ENCODE measurements at places on chromosomes 1 and 21.

- DNase-seq: no peak
These were observed 3.0 kb downstream of the PTPN22 start for GRCh38 chr1:113868387-113869083.

DNA sequence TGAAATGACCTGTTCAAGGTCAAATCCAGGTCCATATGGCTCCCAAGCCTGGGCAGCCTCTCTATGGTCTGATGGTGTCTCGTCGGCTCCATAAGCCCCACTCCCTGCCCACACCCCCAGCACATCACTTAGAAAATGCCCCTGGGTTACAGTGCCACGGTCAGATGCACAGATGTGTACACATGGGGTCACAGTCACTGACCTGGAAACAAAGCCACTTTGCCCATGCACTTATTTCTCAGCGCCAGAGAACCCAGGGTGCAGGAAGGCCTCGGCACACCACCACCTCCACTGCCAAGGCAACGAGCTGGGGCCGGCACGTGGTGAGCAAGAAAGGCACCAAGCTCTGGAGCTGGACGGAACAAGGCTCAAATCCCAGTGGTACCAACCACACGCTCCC is 24.7 kb downstream of the IFFO2 start:
- no peak for DNase-seq

- DNase-seq: peak; percentile 42
These were observed 219.8 kb upstream of the DUSP10 start for GRCh38 chr1:221961532-221962292.

- DNase-seq: no peak
These were observed 22.0 kb downstream of the SLAMF7 start for GRCh38 chr1:160761046-160761445.

DNA sequence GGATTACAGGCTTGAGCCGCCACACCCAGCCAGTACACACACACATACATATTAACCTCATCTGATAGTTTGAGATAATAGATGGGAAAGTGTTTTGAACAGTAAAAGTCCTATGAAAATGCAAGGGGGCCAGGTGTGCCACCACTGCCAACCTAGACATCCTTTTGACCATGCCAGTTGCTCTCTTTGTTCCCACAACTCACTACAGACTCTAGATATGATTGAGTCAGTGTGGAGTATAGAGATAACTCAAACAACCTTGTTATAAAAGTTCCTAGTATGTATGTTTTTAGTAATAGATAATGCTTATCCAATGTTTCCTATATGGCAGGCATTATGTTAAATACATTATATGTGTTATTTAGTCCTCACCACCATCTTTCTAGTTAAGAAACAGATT is 72.7 kb upstream of the JAK1 start:
- no peak for DNase-seq

GRCh38 chr1:181456551-181456950 is 26.8 kb upstream of the CACNA1E start:
- no peak for DNase-seq

Measured in GM04503 (cell line).